ENCODE measurements at places on chromosomes 16 and 17.

DNA sequence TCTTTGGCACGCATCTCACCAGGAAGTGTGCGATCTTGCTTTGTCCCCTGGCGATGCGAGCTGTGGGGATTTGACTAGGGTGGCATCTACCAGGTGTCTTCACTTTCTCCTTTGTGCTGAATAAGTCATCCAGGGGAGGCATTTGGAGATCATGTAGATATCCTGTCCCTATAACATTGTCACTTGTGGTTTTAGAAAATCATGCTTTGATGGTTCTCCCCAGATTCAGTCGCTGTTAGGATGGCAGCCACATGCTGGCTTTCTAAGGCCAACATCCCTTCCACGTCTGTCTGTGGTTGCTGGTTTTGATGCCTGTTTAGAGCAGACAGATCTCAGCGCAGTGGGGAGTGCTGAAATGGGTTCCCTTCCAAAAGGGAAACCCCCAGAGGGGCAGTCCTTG is 2.5 kb downstream of the ADAD2 start:
- DNase-seq, result no peak

- no peak for DNase-seq
Observed at GRCh38 chr17:58328195-58329034, at the start of gene TSPOAP1. Gene TSPOAP1 (minus strand): TSS chr17:58328795. CDS start chr17:58327920, 875 bp downstream.

- no peak for DNase-seq
Observed at GRCh38 chr17:43416998-43417890, 18.5 kb downstream of the ARL4D start.

DNA sequence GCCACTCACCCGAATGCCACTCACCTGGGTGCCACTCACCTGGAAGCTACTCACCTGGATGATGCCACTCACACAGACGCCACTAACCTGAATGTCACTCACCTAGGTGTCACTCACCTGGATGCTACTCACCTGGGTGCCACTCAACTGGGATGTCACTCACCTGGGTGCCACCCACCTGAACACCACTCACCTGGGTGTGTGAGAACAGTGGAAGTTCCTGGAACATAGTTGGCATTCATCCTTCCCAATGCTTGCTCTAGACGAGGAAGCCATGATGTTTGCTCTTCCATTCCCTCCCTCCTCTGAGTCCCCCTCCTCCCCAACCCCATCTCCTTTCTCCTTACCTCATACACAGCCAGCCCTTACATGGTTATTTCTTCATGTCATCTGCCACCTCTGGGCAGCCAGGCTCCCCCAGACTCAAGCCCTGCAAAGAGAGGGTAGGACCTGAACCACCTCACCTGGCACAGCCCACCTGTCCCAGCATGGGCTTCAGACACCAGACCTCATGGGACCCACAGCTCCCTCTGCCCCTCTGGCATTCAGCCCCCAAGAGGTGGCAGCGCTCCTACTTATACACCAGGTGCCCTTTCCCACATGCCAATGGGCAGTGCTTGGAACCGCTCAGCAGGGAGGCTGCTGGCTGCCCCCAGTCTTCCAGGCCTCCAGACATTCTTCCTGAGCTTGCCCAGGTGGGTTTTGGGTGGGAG is 171.8 kb upstream of the FOXF1 start:
- no peak for DNase-seq

DNA sequence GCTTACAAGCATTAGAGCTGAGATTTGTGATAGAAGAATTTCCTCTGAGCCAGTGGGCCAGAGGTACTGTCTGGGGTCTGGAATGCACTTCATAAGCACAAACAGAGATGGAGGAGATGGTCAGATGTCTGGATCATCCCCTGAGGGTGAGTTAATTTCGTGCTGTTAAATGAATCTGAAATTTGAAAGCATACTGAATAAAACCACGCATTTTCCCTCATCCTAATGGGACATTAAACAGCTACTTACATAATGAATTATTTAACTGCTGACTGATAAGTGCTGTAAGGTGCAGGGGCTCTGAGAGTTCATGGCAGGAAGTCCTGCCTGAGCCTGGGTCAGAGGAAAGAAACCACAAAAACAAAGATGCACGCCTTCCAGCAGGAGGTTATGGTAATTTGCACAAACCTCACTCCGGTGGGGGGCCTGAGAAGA is 136.3 kb upstream of the XYLT1 start:
- DNase-seq, result no peak

GRCh38 chr16:53925526-53925925 is 221.6 kb downstream of the FTO start:
- DNase-seq, result no peak

- no peak for DNase-seq
Observed at GRCh38 chr17:12592941-12593340, 72.7 kb upstream of the MYOCD start.

DNA sequence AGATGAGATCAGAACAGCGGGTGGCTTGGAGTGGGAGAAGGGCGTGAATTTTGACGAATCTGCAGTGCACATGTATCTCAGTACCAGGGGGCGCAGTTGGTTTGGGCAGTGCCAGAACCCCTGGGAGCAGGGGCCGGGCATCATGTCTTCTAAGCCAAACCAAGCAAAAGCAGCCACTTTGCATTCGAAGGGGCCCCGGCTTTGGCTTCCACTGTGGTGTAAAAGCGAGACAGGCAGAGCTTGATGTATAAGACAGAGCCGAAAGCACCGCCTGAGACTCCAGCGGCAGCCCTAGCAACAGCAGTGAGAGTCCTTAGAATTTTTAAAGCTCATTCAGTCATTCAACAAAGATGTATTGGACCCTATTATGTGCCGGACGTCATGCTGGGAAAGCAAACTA is 3.8 kb upstream of the XYLT1 start:
- DNase-seq, result no peak

DNA sequence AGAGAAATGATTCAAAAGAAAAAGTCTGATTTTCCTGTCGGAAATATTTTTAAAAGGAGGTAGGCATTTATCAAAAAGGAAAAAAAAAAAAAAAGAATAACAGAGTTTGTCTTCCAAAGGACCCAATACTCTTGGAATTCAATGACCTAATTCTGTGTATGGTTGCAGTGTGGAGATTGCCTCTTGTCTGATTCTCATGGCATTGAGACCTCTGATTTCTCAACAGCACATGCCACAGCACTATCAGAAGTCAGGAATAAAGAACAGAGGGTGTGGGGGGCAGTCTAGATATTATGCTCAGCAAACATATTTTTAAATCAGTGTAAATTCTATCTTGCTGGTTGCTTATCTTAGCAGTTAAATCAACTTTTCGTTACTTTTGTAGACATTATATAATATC is 81.3 kb upstream of the SOX9 start:
- no peak for DNase-seq

GRCh38 chr16:47236716-47237115 is 93.0 kb upstream of the NETO2 start:
- DNase-seq, result no peak

GRCh38 chr16:4431023-4431422 is 5.4 kb downstream of the DNAJA3 start:
- no peak for DNase-seq

DNA sequence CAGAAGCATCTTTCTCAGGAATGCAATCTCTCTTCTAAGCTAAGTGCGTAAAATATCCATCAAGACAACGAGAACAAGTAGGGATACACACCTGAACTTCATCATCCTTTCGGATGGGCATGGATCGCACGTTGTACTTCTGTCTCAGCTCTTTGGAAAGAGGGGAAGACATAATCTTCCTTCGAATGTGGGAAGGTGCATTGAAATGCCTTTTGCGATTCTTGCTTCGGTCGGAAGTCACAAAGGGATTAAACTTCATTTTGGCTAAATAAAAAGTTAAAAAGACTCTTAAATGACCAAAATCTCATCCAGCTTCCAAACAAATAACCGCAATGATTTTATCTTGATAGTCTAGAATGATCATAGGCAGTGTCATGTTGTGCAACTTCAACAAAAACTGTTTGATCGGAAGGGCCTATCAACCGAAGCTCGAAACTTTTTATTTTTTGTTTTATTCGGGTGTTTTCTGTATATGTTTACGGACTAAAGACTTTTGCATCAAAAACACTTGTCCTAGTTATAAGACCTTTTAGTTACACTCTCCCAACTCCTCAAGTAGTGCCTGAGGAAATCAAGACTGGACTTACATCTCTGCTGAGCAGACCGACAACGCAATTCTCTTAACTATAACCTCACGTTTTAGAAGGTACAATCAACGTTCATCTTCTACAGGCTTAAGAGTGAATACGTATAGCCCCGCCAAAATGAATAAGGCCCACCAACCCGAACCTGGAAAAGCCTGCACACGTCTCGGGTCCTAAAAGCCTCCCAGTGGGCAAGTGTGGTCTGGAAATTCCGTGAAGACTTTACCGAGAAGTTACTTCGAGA is 727 bp downstream of the RPL26 start:
- no peak for DNase-seq

DNA sequence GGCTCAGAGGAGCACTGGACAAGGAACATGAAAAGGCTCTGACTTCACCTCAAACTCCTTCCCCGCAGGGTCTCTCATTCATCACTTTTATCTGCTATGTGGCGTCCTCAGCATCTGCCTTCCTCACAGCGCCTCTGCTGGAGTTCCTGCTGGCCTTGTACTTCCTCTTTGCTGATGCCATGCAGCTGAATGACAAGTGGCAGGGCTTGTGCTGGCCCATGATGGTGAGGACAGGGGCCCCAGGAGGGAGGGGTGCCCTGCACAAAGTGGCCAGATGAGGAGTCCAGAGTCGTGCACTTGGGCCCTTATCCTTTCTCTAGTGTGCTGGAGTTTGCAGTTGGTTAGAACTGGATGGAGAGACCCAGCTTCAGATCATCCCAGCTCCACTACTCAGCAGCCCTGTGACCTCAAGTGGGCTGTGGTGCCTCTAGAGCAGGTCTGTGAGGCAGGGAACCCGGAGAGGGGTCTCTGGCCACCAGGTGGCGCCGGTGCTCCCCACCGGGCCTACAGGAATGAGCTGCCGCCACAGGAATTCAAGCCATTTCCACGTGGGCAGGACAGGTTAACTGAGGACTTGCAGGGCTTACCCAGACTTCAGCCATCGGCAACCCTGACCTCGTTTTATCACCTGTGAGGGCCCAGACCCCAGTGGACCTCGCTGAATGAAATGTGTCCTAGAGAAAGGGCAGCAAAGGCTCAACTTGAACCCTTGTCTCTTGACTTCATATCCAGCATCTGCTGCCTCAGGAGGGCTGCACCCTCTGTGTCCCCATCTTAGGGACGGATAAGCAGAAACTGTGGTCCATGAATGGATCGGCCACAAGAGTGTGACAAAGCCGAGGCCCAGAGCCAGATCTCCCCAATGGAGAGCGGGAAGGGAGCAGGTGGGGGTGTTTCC is 4.0 kb downstream of the CMTM3 start:
- peak; percentile 70 for DNase-seq

DNA sequence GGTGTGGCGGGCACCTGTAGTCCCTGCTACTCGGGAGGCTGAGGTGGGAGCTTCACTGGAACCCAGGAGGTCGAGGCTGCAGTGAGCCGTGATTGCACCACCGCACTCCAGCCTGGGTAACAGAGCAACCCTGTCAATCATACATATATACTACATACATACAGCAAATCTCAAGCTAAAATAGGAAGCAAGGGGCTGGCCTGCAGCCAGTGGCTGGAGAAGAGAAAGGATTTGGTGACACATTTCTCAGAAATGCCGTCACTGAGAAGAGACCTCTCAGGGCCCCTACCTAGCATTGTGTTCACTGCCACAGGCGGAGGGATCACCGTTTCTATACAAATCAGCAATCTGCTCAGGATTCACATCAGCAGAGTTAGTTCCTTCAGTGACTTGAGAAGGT is 16.9 kb downstream of the NARF start:
- no peak for DNase-seq

DNA sequence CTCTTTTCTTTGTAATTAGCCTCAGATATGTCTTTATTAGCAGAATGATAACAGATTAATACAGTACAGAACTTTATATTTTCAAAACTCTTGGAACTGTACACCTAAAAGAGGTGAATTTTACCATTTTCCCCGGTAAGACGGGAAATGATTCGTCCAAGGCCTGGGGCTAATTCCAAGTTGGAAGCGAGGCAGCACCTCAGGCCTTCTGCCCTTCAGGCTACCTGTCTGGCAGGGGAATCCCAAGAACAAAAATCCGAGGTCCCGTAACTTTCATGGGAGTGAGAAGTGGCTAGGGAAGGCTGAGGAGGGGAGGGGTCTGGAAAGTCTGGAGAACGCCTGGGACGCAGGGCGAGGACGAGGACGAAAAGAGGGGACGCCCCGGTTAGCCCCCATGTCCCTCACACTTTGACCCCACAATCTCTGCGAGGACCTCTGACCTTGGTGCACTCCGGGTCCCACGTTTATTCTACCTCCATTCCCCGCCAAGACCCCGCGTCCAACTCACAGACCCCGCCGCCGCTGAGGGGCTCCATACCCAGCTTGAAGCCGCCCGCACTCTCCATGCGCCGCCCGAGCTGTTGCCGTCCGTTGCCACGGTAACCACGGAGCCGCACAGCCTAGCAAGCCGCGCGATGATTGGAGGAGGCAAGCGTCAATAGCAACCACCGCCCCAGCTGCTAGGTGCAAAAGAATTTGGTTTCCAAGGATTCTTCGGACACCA is at the start of gene HYDIN:
TSS of gene HYDIN (minus strand) at position 601 of the 724 bp plus-strand sequence. CDS start 43,827 bp downstream, outside the sequence.
- DNase-seq, result no peak

GRCh38 chr17:35368081-35368830 is 5.2 kb downstream of the SLFN11 start:
- DNase-seq, result no peak

- no peak for DNase-seq
Observed at GRCh38 chr16:25783226-25783625, 91.5 kb downstream of the HS3ST4 start.

- DNase-seq, result no peak
Observed at GRCh38 chr17:47896672-47897490, 845 bp downstream of the SP2 start.

GRCh38 chr17:80036715-80037477 is 454 bp downstream of the CCDC40 start:
- no peak for DNase-seq

DNA sequence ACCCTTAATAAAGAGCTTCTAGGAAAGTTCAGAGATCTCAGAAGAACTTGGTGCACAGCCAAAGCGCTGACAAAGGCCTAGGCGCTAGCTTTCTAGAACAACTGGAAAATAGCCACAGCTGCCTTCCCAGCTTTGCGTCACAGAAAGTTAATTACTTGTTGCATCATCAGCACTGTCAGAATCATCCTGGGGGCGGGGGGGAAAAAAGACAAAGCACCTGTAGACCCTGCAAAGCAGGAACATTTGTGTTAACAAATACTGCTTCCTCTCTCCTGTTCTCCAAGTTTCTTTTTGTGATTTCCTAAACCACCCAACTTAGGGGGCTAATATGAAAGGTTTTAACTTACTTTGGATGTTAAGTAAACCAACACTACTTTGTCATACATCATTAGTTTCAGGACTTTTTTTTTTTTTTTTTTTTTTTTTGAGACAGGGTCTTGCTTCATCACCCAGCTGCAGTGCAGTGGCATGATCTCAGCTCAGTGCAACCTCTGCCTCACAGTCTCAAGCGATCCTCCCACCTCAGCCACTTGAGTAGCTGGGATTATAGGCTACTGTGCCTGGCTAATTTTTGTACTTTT is 4.8 kb upstream of the AARSD1 start:
- no peak for DNase-seq

- no peak for DNase-seq
Observed at GRCh38 chr17:33525186-33525585, 232.1 kb upstream of the ASIC2 start.

GRCh38 chr17:41688641-41689496 is at the start of gene EIF1:
Gene EIF1 (plus strand): TSS chr17:41688885. CDS start chr17:41689039, 154 bp downstream.
- DNase-seq, result peak; percentile 100

GRCh38 chr17:29107084-29107483 is 64.1 kb downstream of the PIPOX start:
- DNase-seq, result no peak

GRCh38 chr16:1922357-1922756 is 4.1 kb upstream of the HS3ST6 start:
- no peak for DNase-seq
